A549 treated with AZD2906 at 1 μM for 4 hours (cell line): ENCODE measurements at places on chromosomes 11 and 22. TPM values are rescaled to one million over a fixed set of nuclear protein-coding genes. Genes with fewer than 3 reads are reported as not detected.

Gene APOBEC3B
- 25.9 to 31.3 TPM (median 28.2 TPM) in 5 replicates for total RNA-seq

Gene SORL1
- 1.2 to 1.5 TPM (median 1.4 TPM) in 5 replicates for total RNA-seq

Gene MRGPRE
- 0.07 to 0.28 TPM (median 0.08 TPM) in 5 replicates for total RNA-seq

Gene OR6X1
- not detected in 5 replicates for total RNA-seq

Gene KRTAP5-7
- not detected in 5 replicates for total RNA-seq

Gene LAYN
- 3.4 to 4.0 TPM (median 3.6 TPM) in 5 replicates for total RNA-seq

Gene UBQLNL
- 0.02 TPM in 1 of 5 replicates, not detected in the others for total RNA-seq

Gene TEX12
- not detected in 5 replicates for total RNA-seq

Gene OR4C15
- not detected in 5 replicates for total RNA-seq

Gene RIMBP3C
- total RNA-seq, result 0.12 to 0.25 TPM (median 0.20 TPM) in 4 of 5 replicates, not detected in the other

Gene PPP1CA
- total RNA-seq, result 277 to 291 TPM (median 280 TPM) in 5 replicates

Gene TTC9C
- total RNA-seq, result 28.8 to 30.0 TPM (median 29.4 TPM) in 5 replicates

Gene SHANK3
- total RNA-seq, result 3.1 to 5.4 TPM (median 4.4 TPM) in 5 replicates
